ENCODE measurements at places on chromosomes 5 and 9. TPM values are rescaled to one million over a fixed set of nuclear protein-coding genes. Genes with fewer than 3 reads are reported as not detected.
A peak's percentile ranks its signal among the peaks of the same experiment; 100 is the strongest.

- peak; percentile 41 for DNase-seq
Measured at GRCh38 chr5:50922942-50923767, 256.7 kb downstream of the PARP8 start.

DNA sequence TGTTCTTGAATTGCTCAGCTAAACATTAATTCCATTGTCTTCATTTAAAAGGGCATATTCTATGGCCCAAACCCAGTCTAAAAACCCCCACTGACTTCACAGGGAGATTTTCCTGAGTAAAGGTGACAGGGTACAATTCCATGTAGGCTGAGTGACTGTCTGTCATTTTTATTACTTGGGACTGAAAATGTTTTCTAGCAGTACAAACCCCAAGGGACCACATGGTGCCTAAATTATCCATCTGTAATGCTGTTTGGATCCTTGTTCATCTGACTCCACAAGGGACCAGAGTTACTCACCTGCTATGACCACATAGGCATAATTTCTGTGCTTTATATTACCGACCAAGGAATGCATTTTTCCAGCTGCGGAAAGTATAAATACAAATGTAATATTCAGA is 349.1 kb downstream of the ZNF608 start:
- DNase-seq: no peak

DNA sequence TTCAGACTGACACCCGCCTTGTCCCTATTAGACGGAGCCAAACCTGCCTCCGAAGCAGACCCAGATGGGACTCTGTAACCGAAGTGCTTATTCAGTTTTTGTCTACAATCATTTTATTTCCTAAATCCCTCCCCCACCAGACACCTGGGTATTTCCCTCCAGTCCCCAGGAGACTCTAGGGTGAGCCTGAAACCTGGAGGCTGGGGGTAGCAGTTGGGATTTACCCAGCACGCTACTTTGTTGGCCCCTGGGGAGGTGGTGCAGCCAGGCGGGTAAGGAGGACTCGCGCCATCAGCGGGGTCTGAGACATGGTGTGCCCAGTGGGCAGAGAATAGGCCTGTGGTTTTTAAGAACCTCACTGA is 1.3 kb upstream of the LHX2 start:
- no peak for DNase-seq

CCDC152 gene
- total RNA-seq: 0.77 TPM

TMC1 gene
- total RNA-seq: not detected
